Dorsolateral prefrontal cortex (tissue), 122 donors: ENCODE measurements at places on chromosomes 6 and 20. TPM values are rescaled to one million over a fixed set of nuclear protein-coding genes. Genes with fewer than 3 reads are reported as not detected.

Gene SMPDL3A
- total RNA-seq = 6.6 TPM

Gene SOX4
- 4.2 TPM for total RNA-seq

Gene FNDC11
- 0.14 TPM for total RNA-seq

Gene ZBTB2
- total RNA-seq = 7.4 TPM

Gene DNAH8
- total RNA-seq = 0.07 TPM

Gene SNAP91
- total RNA-seq = 161 TPM

Gene PSORS1C2
- not detected for total RNA-seq

Gene BTN1A1
- not detected for total RNA-seq

Gene TTBK1
- 61.2 TPM for total RNA-seq

Gene SLC32A1
- 12.7 TPM for total RNA-seq

Gene DST
- 578 TPM for total RNA-seq

Gene CST7
- not detected for total RNA-seq
